ENCODE measurements at places on chromosomes 1 and 21. TPM values are rescaled to one million over a fixed set of nuclear protein-coding genes. Genes with fewer than 3 reads are reported as not detected.

DIO1 gene
- not detected for total RNA-seq

- H3K4me3 ChIP-seq: no peak overlapping the region
- peaks cover 57% of the 10 kb centered on the region for H3K27me3 ChIP-seq
- H3K27ac ChIP-seq: no peak overlapping the region
- peaks cover 33% of the 10 kb centered on the region for H3K4me1 ChIP-seq
These were observed 1.9 kb downstream of the PEAR1 start for GRCh38 chr1:156895455-156895812.

DNA sequence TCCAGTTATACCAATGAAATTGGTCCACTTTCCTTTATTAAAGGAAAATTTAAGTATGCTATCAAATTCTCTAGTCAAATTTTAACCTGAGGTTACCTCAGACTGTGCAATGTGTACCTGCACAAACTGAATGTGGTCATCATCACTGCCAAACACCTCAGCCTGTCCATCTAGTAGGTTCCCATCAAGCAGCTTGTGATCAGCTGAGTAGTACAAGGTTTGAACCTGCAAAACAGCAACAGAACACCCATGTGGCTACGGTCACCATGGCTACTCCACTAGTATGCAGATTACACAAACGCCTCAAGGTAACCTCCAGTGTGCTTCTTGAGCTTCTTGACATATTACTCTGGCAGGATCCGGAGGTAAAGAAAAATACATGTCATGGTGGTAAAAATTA, 11.6 kb downstream of the IVNS1ABP start:
- no peak overlapping the region for H3K27ac ChIP-seq
- peaks cover 9% of the 10 kb centered on the region for H3K4me1 ChIP-seq
- no peak overlapping the region for H3K4me3 ChIP-seq
- peaks cover 78% of the 10 kb centered on the region for H3K36me3 ChIP-seq
- DNase-seq: no peak

GRCh38 chr1:109579491-109579890, 31.1 kb downstream of the GNAI3 start:
- H3K4me1 ChIP-seq: peaks cover 3% of the 10 kb centered on the region
- H3K27me3 ChIP-seq: no peaks in the 10 kb centered on the region
- no peak overlapping the region for H3K27ac ChIP-seq
- H3K4me3 ChIP-seq: no peak overlapping the region
- H3K36me3 ChIP-seq: peaks cover 55% of the 10 kb centered on the region

GRCh38 chr1:236890152-236891056, 95.3 kb downstream of the MTR start:
- H3K27me3 ChIP-seq: no peaks in the 10 kb centered on the region
- DNase-seq: no peak
- H3K27ac ChIP-seq: no peak overlapping the region
- peaks cover 52% of the 10 kb centered on the region for H3K36me3 ChIP-seq
- no peak overlapping the region for H3K4me3 ChIP-seq
- no peaks in the 10 kb centered on the region for H3K4me1 ChIP-seq

- no peak overlapping the region for H3K4me3 ChIP-seq
- peaks cover 8% of the 10 kb centered on the region for H3K4me1 ChIP-seq
- DNase-seq: no peak
- H3K36me3 ChIP-seq: no peaks in the 10 kb centered on the region
These were observed 9.7 kb upstream of the CGN start for GRCh38 chr1:151501474-151501873.

- H3K27ac ChIP-seq: no peak overlapping the region
- H3K36me3 ChIP-seq: no peaks in the 10 kb centered on the region
- H3K27me3 ChIP-seq: no peaks in the 10 kb centered on the region
- no peaks in the 10 kb centered on the region for H3K4me1 ChIP-seq
These were observed 143.4 kb downstream of the ZZZ3 start for GRCh38 chr1:77538956-77539518.

- no peak for DNase-seq
- H3K36me3 ChIP-seq: no peaks in the 10 kb centered on the region
- H3K4me1 ChIP-seq: peaks cover 2% of the 10 kb centered on the region
- H3K4me3 ChIP-seq: no peak overlapping the region
These were observed 116.4 kb downstream of the GDAP2 start for GRCh38 chr1:117812869-117813511.

PYGO2 gene
- 49.7 TPM for total RNA-seq

BRDT gene
- 0.58 TPM for total RNA-seq

DNA sequence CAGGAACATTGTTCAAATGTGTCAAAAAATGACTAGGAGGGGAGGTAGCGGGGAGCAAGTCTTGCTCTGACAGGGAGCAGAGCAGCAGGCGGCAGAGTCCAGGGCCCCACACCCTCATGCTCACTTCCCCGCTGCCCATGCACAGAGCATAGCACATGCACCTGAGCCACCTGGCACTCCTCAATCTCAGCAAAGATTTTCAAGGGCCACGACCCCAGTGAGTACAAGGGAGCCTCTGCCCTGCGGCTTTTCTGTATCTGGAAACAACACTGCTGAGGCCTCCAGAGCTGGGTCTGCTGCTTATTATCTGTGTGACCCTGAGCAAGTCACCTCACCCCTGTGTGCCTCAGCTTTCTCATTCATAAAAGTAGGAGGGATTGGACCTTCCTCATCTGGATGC, 1.1 kb upstream of the GJB3 start:
- H3K27ac ChIP-seq: no peak overlapping the region
- H3K4me1 ChIP-seq: peaks cover 3% of the 10 kb centered on the region
- H3K4me3 ChIP-seq: no peak overlapping the region
- H3K27me3 ChIP-seq: peaks cover 52% of the 10 kb centered on the region

GRCh38 chr21:35212393-35213127, 163.5 kb upstream of the RUNX1 start:
- DNase-seq: no peak
- no peak overlapping the region for H3K4me3 ChIP-seq
- H3K4me1 ChIP-seq: no peaks in the 10 kb centered on the region
- H3K27me3 ChIP-seq: peaks cover 2% of the 10 kb centered on the region
- H3K36me3 ChIP-seq: no peaks in the 10 kb centered on the region

LCE1C gene
- not detected for total RNA-seq

DNA sequence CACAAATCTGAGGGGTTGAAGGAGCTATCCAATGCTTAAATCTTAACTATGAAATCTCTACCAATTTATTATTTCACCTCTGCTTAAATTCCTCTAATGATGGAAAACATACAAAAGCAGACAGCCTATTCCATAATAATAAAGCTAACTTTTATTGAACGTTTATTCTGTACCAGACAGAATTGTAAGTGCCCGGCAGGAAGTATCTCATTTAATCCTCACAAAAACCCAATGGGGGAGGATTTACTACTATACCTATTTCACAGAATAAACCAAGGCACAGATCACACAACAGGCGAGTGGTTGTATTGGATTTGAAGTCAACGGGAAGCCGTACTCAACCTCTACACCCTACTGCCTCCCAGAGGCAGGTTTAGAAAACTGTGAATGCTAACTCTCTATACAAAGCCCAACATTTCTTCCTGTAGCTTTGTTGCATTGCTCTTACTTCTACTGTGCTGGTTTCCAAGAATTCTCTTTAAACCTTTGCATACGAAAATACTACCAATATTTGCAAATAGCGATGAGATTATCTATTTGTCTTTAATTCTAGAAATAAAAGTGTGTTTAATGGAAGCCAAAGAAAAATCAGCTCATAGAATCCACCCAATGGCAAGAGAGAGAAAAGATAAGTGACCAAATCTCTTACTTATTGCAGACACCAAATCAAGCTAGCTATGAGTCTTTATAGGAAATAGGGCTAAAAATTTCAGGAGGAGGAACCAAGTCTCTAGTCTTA, 33.5 kb upstream of the C1orf53 start:
- H3K4me3 ChIP-seq: no peak overlapping the region
- no peaks in the 10 kb centered on the region for H3K36me3 ChIP-seq
- no peaks in the 10 kb centered on the region for H3K27me3 ChIP-seq

DCST1 gene
- total RNA-seq: not detected

DNA sequence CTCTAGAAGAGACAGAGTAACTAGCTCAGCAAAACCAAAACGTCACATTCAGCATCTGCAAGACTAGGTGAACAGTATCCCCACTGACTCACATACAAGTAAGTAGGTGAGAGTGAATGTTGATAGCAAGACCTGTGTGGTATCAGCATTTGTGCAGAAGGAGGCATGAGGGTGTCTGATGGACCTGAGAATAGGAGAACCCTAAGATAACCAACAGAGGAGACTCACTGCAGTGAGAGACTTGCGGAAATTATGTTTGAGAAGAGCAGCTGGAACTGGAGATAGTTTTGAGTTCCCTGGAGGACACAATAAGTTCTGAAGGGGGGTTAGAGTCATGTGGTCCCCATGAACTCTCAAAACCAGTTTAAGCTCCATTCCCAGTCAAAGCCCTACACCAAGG, 59.1 kb downstream of the DYRK1A start:
- H3K4me1 ChIP-seq: peaks cover 14% of the 10 kb centered on the region
- H3K4me3 ChIP-seq: no peak overlapping the region
- H3K27ac ChIP-seq: no peak overlapping the region
- no peak for DNase-seq
- peaks cover 62% of the 10 kb centered on the region for H3K36me3 ChIP-seq
- no peaks in the 10 kb centered on the region for H3K27me3 ChIP-seq

CR1L gene
- not detected for total RNA-seq

GBP3 gene
- 34.4 TPM for total RNA-seq

PADI3 gene
- not detected for total RNA-seq

- H3K4me1 ChIP-seq: peaks cover 15% of the 10 kb centered on the region
- no peak overlapping the region for H3K27ac ChIP-seq
- H3K4me3 ChIP-seq: no peak overlapping the region
- H3K27me3 ChIP-seq: no peaks in the 10 kb centered on the region
These were observed 101.4 kb downstream of the TOMM20 start for GRCh38 chr1:235027076-235027861.

ACP6 gene
- total RNA-seq: 17.8 TPM

STIL gene
- 40.8 TPM for total RNA-seq

DNA sequence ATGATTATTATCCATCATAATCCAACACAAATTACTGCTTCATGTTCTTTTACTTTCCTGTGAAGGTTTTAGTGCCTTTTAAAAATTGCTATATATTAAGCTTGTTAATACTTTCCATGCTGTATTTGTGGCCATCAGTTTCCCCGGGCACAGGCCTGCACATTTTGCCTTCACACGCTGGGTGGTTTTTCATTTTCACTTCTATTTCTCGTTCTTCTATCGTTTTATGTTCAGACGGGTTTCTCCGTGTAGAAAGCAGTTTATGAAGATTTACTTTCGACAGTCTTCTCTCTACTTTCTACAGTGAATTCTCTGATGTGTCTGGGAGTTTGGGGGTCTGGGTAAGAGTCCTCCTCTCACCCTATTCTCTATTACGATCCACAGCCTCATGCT, 9.5 kb downstream of the RUNX3 start:
- peaks cover 92% of the 10 kb centered on the region for H3K4me1 ChIP-seq
- peak overlapping the region; percentile 85 for H3K27ac ChIP-seq
- no peaks in the 10 kb centered on the region for H3K27me3 ChIP-seq

- H3K36me3 ChIP-seq: peaks cover 11% of the 10 kb centered on the region
- DNase-seq: no peak
- H3K27me3 ChIP-seq: no peaks in the 10 kb centered on the region
- peak overlapping the region; percentile 88 for H3K4me3 ChIP-seq
These were observed 643 bp upstream of the MOB3C start for GRCh38 chr1:46617108-46617800.

- no peaks in the 10 kb centered on the region for H3K27me3 ChIP-seq
- no peak overlapping the region for H3K4me3 ChIP-seq
- no peaks in the 10 kb centered on the region for H3K36me3 ChIP-seq
- no peak for DNase-seq
- H3K4me1 ChIP-seq: no peaks in the 10 kb centered on the region
These were observed 313.1 kb downstream of the TGFB2 start for GRCh38 chr1:218658269-218658668.

GRCh38 chr21:34754690-34755647, 86.2 kb downstream of the CLIC6 start:
- peaks cover 35% of the 10 kb centered on the region for H3K27me3 ChIP-seq
- no peak for DNase-seq
- H3K4me1 ChIP-seq: no peaks in the 10 kb centered on the region
- no peaks in the 10 kb centered on the region for H3K36me3 ChIP-seq
- no peak overlapping the region for H3K4me3 ChIP-seq

DNA sequence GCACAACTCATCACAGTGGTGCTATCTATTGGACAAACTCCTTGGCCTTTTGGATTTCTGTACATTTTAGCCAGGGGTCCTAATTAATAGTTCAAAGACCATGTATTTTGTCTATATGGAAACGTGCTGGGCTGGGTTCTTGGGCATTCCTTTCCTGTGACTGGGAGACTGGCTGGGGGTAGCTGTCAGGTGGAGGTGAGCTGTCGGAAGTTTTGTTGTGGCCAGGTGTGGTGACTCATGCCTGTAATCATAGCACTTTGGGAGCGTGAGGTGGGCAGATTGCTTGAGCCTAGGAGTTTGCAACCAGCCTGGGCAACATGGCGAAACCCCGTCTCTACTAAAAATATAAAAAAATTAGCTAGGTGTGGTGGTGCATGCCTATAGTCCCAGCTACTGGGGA, 392.4 kb downstream of the RPS6KC1 start:
- H3K27me3 ChIP-seq: peaks cover 2% of the 10 kb centered on the region
- no peak overlapping the region for H3K4me3 ChIP-seq
- H3K36me3 ChIP-seq: no peaks in the 10 kb centered on the region
- H3K4me1 ChIP-seq: peaks cover 1% of the 10 kb centered on the region

GRCh38 chr1:32332290-32333079, 3.5 kb downstream of the MARCKSL1 start:
- H3K4me3 ChIP-seq: no peak overlapping the region
- H3K27ac ChIP-seq: no peak overlapping the region
- no peak for DNase-seq
- H3K4me1 ChIP-seq: peaks cover 27% of the 10 kb centered on the region
- peaks cover 71% of the 10 kb centered on the region for H3K36me3 ChIP-seq
- H3K27me3 ChIP-seq: peaks cover 7% of the 10 kb centered on the region

CLDN14 gene
- total RNA-seq: not detected

SLC35F3 gene
- total RNA-seq: 11.3 TPM

GRCh38 chr1:185311589-185312225, 5.3 kb downstream of the IVNS1ABP start:
- no peak for DNase-seq
- H3K27ac ChIP-seq: no peak overlapping the region
- peaks cover 61% of the 10 kb centered on the region for H3K36me3 ChIP-seq
- H3K4me3 ChIP-seq: peak overlapping the region; percentile 19
- H3K27me3 ChIP-seq: no peaks in the 10 kb centered on the region

PIGV gene
- total RNA-seq: 16.9 TPM

OR2L3 gene
- total RNA-seq: not detected

- no peak for DNase-seq
- H3K27me3 ChIP-seq: no peaks in the 10 kb centered on the region
- no peak overlapping the region for H3K4me3 ChIP-seq
- no peak overlapping the region for H3K27ac ChIP-seq
- no peaks in the 10 kb centered on the region for H3K4me1 ChIP-seq
These were observed 247.3 kb downstream of the BACH1 start for GRCh38 chr21:29546071-29546470.

DNA sequence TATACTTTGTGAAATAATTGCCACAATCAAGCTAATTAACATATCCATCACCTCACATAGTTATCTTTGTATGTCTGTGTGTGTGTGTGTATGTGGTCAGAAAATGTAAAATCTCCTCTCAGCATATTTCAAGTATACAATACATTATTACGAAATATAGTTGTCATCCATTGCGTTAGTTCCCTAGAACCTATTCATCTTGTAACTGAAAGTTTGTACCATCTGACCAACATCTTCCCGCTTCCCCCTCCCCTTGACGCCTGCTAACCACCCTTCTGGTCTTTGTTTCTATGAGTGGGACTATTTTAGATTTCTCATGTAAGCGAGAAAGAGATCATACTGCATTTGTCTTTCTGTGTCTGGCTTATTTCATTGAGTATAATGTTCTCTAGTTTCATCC, 455.3 kb downstream of the KCNT2 start:
- DNase-seq: no peak
- no peaks in the 10 kb centered on the region for H3K4me1 ChIP-seq
- H3K27me3 ChIP-seq: no peaks in the 10 kb centered on the region
- no peaks in the 10 kb centered on the region for H3K36me3 ChIP-seq
- no peak overlapping the region for H3K4me3 ChIP-seq
